Choroid plexus epithelial cell (primary cell): ENCODE measurements at places on chromosomes 2 and 18.

- DNase-seq: peak; percentile 96
These were observed 61.7 kb downstream of the MAP4K4 start for GRCh38 chr2:101759162-101759561.

GRCh38 chr2:47992671-47993070 lies 86.4 kb upstream of the FBXO11 start:
- no peak for DNase-seq

- DNase-seq: no peak
These were observed 9.9 kb upstream of the GPR35 start for GRCh38 chr2:240615396-240615795.

DNA sequence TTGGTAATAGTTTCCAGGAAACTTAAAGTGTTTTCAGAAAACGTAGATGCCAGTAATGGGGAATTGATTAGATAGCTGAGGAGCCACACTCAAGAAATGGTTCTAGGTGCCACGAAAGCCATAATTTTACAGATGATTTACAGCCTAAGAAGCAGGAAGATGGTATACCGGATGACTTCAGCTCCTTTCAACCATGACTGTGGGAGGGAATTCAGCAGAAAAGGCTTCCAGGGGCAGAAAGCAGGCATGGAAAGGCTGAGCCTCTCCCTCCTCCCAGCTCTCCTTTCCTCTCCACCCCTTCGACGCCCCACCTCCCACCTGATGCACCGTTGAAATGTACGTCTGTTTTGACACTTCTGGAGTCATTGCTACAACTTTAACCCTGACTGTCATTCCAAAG lies 68.6 kb upstream of the SMIM21 start:
- DNase-seq: no peak

DNA sequence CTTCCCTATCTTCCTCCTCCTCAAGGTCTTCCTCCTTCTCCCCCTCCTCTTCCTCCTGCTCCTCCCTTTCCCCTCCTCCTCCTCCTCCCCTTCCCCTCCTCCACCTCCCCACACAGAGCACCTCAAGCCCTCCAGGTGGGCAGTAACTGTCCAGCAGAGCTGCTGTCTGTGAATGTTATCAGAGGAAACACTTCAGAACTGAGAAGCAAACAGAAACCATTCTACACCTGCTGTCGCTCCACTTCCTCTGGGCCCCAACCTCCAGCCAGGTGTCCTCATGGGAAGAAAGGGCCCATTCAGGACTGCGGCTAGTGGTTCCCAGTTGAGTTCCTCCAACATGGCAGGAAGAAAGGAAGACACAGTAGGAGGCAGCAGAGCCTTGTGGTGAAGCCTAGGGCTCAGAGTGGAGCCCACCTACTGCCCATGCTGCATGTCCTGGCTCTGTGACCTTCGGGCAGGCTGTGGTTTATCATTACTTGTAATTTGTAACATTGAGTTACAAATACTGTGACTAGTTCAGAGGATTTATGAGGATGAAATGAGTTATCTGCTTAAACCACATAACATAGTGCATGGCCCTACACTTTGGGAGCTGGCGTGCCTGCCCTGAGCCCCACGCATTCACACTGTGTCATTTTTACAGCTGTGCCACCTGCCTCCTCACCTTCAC lies 165.9 kb upstream of the ID2 start:
- DNase-seq: no peak

- DNase-seq: no peak
These were observed 14.9 kb downstream of the ICOS start for GRCh38 chr2:203951366-203951902.

DNA sequence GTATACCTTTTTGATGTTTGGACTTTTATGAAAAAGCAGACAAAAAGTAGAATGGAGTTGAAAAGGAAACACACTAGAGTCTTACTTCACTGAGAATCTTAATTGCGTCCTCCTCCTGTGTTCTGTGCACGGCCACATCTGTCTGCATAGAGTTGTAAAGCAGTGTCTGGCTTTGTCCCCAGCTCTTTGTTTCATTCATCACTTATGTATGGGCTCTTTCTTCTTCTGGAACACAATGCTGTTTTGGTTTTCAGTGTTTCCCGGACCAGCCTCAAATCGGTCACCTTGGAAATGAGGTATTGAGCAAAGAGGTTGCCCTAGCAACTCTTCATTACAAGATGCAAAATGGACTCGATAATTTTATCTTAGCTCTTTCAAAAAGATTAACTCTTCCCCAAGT lies 104.3 kb upstream of the CNGA3 start:
- no peak for DNase-seq

- DNase-seq: no peak
These were observed 1355.7 kb upstream of the FAM98A start for GRCh38 chr2:34954758-34955157.

DNA sequence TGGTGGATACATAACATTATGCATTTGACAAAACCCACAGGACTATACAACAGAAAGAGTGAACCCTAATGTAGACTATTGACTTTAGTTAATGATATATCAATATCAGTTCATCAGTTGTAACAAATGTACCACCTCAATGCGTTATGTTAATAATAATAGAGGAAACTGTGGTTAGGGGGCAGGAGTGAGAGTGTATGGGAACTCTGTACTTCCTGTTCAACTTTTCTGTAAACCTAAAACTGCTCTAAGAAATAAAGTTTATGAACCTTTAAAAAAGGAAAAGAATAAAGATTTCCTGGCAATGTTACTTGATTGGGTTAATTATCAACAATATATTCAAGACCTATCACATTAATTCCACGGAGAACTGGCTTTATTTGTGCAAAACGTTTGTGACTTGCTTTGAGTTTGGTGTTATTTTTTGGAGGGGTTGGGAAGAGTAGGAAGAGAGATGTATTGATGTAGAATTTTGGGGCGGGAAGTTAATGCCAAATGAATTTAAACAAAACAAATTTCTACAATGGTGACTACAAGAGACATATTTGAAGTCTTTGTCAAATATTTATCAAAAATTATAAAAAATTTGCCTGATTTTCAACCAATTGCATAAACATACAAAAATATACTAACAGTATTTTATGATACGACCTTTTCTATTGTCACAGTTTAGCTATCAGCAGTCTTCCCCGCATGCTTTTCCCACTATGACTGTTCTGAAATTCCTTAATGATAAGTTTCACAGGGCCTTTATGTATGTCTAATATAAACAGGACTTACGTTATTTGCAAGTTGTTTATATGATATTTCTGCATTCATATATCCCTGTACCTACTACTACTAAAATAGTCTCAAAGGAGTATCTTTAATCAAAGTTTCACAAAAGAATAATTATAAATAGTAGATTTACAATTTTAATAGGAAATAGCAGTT lies 2.1 kb upstream of the RTN4 start:
- DNase-seq: no peak

DNA sequence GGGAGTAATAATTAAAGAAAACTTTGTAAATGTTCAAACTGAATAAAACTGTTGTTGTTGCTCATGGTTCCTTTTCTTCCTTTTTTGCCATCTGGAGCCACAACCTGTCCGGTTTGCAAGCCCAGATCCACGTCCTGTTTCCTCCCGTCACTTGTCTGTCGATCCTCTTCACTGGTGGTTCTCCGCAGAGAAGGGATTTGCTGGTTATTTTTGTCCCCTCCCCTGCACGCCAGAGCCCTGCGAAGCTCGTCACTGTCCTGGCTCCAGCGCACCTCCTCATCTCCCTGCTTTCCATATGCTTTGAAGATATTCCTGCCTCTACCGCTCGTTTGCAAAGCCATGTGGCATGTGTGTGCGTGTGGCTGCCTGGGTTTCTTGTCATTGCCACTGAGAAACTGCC lies 461.4 kb downstream of the RNF144A start:
- DNase-seq: no peak

DNA sequence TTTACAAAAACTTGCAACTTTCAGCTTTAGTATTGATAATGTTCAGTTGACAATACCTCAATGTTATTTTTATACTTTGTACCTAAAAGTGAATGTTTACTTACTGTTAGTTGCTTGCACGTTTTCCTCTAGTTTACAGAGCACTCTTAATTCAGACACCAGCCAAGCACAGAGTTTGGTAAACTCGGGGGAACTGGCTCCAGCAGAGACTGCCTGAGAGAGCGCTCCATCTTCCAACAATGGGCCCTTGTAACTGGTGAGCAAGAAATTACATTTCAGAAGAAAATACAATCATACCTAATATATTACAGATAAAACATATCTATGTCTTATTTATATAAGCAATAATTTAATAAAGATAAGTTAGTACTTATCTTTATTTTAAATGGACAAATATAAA lies 3.7 kb downstream of the FAM98A start:
- DNase-seq: no peak

GRCh38 chr2:112483831-112484230 lies 1.9 kb downstream of the TTL start:
- no peak for DNase-seq

DNA sequence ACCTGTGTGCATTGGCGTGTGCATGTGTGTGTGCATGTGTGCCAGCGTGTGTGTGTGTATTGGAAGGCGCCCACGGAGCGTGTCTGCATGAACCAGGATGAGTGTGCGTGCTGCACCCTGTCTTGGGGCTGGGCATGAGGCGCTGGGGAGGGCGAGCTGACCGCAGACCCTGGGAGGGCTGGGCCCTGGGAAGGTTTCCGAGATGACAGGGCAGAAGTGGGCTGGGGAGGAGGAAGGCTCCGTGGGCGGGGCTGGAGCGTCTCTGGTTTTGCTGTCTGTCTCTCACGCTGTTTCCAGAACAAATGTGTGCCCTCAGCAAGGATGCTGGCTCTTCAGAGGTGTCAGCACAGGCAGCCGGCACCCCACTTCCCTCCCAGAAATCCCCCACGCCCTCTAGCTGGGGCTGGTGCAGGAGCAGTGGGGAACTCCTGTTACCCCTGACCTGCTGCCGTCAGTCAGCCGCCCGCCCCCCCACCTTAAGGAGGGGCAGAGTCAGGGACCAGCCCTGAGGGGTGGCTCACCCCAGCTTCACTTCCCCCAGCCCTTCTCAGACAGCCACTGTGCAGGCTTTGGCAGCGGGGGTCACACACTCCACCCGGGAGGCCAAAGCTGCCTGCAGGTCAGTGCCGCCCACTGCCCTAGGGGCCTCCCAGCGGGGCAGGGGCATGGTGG lies at the start of gene GPR35:
Gene GPR35 (plus strand): TSS at position 531 of the 672 bp plus-strand sequence. CDS start 4,473 bp downstream, outside the sequence.
- DNase-seq: peak; percentile 63

DNA sequence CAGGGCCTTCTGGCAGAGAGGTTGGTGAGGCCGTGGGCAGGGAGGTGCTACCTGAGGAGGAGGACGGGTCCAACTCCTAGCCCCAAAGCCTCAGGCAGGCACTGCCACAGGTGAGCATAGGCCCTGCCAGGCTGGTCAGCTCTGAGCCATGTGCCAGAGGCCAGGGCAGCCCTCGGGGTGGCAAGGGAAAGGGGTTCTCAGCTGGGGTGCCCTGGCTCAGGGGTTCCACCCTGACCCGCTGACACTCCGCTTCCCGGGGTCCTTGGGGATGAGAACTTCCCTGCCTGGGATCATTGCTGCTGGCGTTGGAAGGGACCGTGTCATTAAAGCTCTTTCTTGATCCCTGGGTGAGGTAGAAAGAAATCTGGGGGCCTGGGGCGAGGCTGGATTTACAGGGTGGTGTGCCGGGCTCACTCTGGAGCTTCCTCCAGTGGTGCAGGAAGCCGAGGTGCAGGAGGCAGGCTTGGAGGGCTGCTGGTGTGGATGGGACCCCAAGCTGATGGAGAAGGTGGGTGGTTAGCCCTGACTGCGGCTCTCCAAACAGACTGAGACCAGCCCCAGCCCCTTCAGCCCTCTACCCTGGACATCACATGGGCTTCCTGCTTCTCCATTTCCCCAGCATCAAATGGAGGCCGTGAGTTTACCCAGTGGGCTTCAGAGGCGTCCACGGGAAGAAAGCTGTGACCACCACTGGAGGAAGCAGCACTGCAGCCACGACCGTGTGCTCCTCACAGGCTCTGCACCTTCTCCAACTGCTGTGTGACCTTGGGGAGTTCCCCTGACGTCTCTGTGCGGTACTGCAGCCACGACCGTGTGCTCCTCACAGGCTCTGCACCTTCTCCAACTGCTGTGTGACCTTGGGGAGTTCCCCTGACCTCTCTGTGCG lies 295.2 kb downstream of the NDUFA10 start:
- no peak for DNase-seq

DNA sequence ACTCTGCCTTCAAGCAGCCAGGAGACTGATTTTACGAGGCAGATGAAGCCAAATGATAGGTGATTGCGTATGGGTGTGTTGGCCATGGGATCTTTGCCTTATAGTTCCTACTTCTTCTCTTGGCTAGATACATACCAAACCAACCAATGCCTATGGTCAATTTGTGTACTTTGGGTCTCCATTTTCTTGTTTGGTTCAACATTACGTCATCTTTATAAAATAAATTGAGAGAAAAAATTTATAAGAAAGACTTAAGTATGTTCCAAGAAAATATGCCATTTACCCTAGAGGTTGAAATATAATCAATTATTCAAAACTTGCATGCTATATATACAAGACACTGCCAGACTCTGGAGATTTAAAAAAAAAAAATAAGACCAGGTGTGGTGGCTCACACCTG lies 150.9 kb downstream of the SP3 start:
- no peak for DNase-seq

DNA sequence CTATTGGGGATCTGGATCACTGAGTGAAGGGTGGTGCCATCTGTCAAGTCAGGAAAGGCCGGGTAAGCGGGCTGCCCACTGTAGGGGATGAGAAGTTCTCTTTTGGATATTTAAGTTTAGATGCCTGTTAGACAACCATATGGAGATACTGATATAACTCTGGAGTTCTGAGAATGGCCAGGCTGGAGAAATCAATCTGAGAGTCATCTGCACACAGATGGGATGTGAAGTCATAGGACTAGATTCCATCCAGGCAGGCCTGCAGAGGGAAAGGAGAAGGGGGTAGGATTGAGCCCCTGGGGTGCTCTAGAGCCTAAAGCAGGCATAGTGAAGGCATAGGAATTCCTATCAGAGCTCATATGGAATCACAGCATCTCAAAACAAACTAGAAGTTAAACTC lies 30.1 kb downstream of the SPRED2 start:
- no peak for DNase-seq

- DNase-seq: no peak
These were observed 2.0 kb upstream of the GNLY start for GRCh38 chr2:85692039-85692645.

- peak; percentile 10 for DNase-seq
These were observed 16.0 kb downstream of the FAM178B start for GRCh38 chr2:96970248-96970875.

DNA sequence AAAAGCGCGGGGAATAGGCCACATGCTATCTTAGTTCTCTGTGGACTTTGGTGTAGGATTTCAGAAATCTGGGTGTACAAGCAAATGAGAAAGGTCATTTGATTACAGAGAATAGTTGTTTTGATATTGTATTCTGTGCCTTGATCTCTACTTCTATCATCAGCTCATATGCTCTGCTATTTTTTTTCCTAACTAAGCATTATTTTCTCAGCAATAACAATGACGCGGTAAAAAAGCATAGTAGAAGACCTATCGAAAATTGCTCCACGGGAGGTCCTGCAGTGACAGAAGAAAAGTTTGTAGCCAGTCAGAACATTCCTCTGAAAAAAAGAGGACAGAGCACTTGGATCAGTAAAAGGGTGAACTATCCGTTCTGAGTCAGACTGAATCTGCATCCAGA lies 2.8 kb upstream of the SETBP1 start:
- no peak for DNase-seq

- peak; percentile 39 for DNase-seq
These were observed 14.4 kb downstream of the RAB12 start for GRCh38 chr18:8623549-8624106.
